ENCODE measurements at places on chromosomes 11 and 22.

DNA sequence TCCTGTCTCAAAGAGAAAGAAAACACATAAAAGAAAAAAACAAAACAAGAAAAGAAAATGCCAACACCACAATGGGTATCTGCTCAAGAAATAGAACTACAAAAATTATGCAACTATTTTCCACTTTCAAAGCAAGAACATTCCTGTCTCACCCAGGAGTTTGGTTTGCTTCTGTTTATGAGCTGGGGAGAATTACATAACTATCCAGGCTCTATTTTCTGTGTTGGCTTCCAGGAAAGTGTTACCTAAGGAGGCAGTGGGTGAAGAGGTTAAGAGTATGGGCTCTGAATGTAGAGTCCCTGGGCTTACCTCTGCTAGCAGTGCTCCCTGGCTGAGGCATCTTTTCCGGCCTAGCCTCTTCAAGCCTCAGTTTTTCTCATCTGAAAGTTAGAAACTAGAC is 426.7 kb downstream of the MIAT start:
- DNase-seq: no peak

- DNase-seq: no peak
Measured at GRCh38 chr22:42356533-42356932, 75.7 kb downstream of the NFAM1 start.

- no peak for DNase-seq
Measured at GRCh38 chr11:92224407-92225124, at the start of gene FAT3. TSS of gene FAT3 (plus strand) at chr11:92224818. CDS start at chr11:92352113, 127,295 bp downstream.

DNA sequence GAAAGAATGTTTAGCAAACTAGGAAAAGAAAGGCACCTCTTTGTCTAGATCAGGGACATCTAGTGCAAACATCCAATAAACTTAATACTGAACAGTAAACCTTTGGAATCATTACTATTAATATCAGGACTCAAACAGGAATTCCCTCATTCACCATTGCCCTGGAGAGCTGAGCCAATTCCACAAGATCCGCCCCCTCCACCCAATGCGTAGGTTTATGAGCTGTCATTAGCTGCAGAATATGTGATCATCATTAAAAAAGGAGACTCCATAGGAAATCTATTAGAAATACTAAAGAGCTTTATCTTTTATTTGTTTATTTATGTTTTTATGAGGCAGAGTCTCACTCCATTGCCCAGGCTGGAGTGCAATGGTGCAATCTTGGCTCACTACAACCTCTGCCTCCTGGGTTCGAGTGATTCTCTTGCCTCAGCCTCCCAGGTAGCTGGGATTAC is 5.5 kb downstream of the IL17REL start:
- DNase-seq: no peak

GRCh38 chr11:61960532-61960931 is 6.9 kb downstream of the FTH1 start:
- DNase-seq: no peak

All from activated naive CD8-positive, alpha-beta T cell treated with anti-CD3 and anti-CD28 coated beads for 36 hours (primary cell).